A549 treated with AZD2906 at 1 μM for 4 hours (cell line): ENCODE measurements at places on chromosomes 3 and 15. TPM values are rescaled to one million over a fixed set of nuclear protein-coding genes. Genes with fewer than 3 reads are reported as not detected.

Gene ZPLD1
- total RNA-seq, result 0.02 to 0.06 TPM (median 0.03 TPM) in 4 of 5 replicates, not detected in the other

Gene GNAT1
- total RNA-seq, result 0.05 to 0.25 TPM (median 0.22 TPM) in 3 of 5 replicates, not detected in the others

Gene HDDC3
- total RNA-seq, result 27.9 to 36.4 TPM (median 35.4 TPM) in 5 replicates

Gene C15orf62
- total RNA-seq, result 0.03 to 0.06 TPM (median 0.04 TPM) in 4 of 5 replicates, not detected in the other

Gene UPK1B
- 10.5 to 12.8 TPM (median 12.3 TPM) in 5 replicates for total RNA-seq

Gene IRAK2
- total RNA-seq, result 10.5 to 14.4 TPM (median 12.8 TPM) in 5 replicates

Gene CCR9
- 0.03 TPM in 2 of 5 replicates, not detected in the others for total RNA-seq

Gene PROK2
- total RNA-seq, result not detected in 5 replicates

Gene THAP10
- total RNA-seq, result 4.1 to 6.1 TPM (median 4.7 TPM) in 5 replicates

Gene EFHB
- 0.79 to 1.5 TPM (median 1.2 TPM) in 5 replicates for total RNA-seq
